Activated CD4-positive, alpha-beta T cell treated with anti-CD3 and anti-CD28 coated beads, Interleukin-2, amount 10 ng/mL, durations not matched to agents 7 days and 5 days (primary cell): ENCODE measurements at places on chromosomes 7 and 10. TPM values are rescaled to one million over a fixed set of nuclear protein-coding genes. Genes with fewer than 3 reads are reported as not detected.

The FGFBP3 gene
- total RNA-seq: 1.5 TPM

The NPFFR1 gene
- not detected for total RNA-seq

DNA sequence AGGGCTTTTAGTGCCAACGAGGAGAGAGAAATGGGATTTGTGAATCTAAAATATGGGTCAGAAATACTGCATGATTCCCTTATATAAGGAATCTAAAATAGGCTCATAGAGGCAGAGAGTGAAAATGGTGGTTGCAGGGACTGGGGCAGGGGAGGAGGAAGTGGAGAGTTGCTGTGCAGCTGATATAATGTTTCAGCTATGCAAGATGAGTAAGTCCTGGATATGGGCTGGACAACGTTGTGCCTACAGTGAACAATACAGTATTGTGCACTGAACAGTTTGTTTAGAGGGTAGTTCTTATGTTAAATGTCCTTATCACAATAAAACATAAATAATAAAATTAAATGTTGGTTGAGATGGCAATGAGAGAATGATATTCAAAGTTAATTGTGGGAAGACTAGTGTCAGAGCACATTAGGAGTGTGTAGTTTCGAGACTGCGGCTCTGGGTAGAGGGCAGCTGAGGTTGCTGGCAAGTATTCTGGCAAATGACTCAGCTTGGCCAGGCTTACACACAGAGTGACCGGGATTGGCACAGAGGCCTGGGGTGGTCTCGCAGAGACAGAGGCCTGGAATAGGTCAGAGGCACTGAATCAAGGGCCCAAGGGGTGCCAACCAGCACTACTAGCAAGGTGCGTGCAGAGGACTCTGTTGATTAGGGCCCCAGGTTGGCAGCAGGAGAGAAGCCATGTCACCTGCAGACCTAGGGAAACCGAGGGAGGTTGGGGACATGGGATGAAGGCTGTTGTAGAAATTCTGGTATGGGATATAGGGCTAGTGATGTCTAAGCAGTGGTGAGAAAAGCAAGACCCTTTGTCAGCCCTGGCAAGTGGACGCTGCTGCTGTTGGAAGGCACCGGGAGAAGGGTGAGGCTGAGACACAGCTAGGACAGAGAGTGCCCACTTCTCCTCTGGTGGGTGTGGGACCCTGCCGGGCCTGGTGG lies 2.8 kb upstream of the DEPP1 start:
- DNase-seq: no peak

DNA sequence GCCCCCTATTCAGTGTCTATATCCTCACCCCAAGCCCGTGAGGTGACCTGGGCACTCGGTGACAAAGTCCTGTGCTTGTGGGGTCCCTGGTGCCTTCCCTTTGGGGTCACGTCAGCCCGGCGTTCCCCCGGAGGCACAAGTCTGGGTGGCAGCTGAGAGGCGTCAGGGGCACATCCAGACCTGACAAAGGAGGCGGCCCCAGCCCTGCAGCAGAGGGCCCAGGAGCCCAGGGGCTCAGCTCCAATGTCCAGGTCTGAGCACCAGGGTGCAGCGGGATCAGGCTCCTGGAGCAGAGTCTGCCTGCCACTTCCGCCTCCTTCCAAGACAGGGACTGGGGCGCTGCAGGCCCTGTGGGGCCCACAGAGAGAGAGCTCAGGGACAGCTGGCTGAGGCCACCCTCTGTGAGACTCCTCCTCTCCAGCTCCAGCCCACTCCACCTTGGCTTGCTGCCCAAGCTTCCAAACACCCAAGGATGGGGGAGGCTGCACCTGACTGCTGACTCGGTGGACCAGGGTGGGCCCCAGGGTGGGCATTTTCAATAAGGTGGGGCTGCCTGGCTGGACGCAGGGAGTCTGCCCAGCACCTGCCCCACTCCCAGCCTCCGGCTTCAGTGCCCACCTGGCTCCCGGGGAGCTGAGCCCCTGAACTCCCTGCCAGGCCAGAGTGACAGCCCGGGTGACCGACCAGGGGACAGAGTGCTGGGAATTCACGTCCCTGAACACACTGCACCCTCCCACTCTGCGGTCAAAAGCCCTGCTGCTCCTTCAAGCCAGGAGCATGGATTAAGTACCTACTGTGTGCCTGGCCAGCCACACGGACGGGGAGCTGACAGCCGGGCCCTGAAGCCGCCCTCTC lies 1.0 kb upstream of the KNDC1 start:
- no peak for DNase-seq

The HEPACAM2 gene
- total RNA-seq: not detected

DNA sequence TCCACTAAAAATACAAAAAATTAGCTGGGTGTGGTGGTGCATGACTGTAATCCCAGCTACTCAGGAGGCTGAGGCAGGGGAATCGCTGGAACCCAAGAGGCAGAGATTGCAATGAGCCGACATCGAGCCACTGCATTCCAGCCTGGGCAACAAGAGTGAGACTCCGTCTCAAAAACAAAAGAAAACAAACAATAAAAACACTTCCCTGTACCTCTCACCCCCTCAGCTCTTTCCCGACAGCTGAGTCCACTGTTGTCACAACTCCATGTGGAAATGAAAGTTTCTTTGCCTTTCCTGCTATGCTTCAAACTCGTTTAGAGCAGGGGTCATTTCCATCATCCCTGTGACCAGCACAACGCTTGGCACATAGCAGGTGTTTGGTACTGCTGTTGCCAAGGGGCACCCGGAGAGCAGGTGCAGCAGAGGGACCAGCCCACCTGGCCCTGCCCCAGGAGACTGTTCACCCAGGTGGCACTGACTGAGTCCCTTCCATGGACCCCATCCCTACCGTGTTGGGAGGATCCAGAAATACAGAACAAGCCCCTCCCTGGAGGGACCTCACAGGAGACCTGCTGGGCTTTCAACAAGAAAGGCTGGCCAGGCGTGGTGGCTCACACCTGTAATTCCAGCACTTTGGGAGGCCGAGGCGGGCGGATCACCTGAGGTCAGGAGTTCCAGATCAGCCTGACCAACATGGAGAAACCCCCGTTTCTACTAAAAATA lies 4.9 kb downstream of the TMEM130 start:
- no peak for DNase-seq

The CDNF gene
- total RNA-seq: 0.67 TPM

DNA sequence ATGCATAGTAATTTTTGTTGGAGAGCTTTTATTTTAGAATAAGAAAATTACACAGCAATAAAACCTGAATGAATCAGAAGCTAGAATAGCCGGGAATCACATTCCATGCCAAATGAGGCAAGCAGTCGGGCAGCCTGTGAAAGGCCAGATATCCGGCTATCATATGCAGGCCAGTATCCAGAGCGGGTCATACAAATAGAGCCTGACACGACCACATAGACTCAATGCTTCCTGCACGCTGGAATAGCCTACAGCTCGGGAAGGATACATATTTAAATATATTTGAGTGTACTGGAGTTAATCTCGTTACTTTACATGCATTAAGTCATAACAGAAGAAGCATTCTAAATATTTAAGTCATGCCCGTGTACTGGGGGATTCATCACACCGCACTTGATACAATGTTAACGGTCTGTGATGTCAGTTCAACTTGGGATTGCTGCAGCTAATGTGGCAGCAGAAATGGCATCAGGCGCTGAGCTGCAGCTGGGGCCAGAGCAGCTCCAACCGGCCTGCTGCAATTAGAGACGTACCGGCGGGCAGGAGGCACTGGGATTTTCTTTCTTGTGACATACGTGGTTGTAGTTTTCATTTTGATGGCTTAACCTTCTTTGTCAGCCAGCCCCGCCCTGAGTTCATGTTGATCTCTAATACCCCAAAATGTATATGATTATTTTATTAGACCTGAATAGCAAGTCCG lies 112.0 kb downstream of the EBF3 start:
- DNase-seq: no peak

- DNase-seq: no peak
Observed at GRCh38 chr10:7969623-7970022, 84.9 kb upstream of the GATA3 start.

DNA sequence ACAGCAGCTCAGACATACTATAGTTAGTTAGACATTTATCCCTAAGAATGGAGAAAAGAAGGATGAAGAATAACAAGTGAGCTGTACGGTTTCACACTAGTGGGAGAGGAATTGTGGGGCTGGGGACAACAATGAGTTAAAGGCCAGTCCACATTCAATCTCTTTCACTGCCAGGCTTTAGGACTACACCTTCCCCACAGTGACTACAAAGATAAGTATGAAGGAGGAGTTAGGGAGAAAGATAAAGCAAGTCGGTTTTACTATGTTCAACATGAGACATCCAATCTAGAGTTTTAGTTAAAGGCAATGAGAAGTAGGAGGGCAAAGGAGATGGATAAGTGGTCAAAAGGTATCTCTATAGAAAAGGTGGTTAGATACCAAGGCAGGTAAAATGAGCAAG lies 16.3 kb downstream of the ARHGAP12 start:
- no peak for DNase-seq

The MMP21 gene
- 0.10 TPM for total RNA-seq

DNA sequence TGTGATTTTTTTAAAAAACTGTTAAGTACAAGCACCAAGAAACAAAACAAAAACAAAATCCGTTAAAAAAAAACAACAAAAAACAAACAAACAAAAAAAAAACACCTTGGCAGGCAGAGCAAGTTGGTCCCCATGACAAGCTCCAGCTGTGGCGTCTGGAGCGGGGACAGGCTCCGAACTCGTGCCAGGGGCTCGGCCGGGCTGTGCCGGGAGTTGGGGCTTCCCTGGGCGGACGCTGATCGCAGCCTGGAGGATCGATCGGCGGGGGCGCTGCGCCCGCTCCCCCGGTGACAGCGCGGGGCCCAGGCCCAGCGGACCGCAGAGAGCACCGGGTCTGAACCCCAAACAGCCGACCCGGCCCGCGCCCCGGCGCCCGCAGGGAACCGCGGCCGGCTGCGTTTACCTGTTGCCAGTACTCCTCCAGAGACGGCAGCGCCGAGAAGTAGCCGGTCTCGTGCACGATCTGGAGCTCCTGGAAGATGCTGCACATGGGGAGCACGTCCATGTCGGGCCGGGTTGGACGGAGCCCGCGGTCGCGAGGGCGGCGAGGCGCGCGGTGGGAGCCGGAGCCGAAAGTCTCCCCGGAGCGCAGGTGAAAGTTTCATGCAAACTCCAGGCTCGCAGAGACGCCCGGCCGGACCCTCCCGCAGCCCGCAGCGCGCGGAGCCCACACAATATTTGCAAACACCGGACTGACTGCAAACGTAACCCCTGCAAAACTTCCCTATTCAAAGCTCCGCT lies at the start of gene KLF6:
Gene KLF6 (minus strand): TSS at position 700 of the 741 bp plus-strand sequence. CDS start 195 bp downstream, at position 505.
- DNase-seq: peak; percentile 46

GRCh38 chr10:46092524-46093081 lies 46.5 kb upstream of the MSMB start:
- DNase-seq: peak; percentile 68

The CBX3 gene
- 235 TPM for total RNA-seq

DNA sequence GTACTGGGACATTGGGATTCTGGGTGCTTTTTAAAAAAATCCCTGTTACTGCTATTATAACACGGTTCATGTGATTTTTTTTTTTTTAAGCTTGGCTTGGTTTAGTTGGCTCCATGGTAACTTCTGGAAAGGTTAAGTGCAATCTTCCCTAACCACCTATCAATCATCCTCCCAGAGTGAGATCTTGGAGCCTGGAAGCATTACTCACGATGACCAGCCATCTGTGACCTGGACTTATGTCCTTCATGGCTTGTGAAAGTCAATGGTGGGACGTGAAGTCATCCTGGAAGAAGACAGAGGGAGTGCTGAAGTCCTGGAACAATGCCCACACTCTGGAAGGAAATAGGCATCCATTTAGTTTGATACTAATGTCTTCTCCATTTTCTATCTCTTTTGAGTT lies 135.5 kb upstream of the FRMD4A start:
- no peak for DNase-seq

The ZSCAN25 gene
- total RNA-seq: 31.1 TPM

- peak; percentile 37 for DNase-seq
Observed at GRCh38 chr7:36391436-36392198, 2.0 kb downstream of the ANLN start.

The CLCN1 gene
- not detected for total RNA-seq

- DNase-seq: no peak
Observed at GRCh38 chr10:72174297-72174662, 41.5 kb upstream of the ANAPC16 start.

GRCh38 chr10:17657103-17657500 lies 13.2 kb downstream of the STAM start:
- DNase-seq: no peak

DNA sequence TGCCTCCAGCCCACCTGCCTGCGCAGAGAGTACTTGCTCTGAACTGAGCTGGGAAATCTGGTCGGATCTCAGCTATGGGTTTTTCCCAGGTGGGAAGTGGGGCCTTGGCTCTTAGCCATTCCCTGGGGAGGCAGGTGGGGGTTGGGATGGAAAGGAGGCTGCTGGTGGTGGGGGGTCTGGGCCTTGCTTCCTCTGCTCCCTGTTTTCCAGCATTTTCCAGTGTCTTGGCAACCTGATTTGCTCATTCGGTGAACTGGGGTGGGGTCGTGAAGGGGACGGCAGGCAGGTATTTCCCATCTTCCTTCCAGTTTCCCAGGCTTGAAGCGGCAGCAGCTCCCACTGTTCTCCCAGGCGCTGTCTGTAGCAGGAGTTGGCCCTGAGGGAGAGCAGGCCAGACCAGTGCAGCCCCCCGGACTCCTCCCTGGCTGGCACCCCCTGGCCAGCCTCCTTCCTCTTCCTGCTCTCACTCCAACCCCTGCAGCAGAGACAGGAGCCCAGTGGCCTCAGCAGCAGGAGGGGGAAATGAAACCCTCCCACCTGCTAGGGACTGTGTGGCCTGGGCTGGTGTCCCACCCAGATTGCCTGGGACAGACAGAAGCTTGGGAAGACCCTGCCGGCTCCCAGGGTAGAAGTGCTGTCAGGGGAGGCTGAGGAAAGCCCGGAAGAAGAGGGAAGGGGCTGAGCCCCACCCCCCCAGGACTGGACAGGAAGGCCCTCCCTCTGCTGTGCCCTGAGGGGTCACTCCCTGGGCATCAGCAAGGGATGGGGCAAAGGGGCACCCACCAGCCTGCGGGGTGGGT lies 6.6 kb downstream of the TRIM8 start:
- no peak for DNase-seq

The MALRD1 gene
- total RNA-seq: not detected

The FRMD4A gene
- not detected for total RNA-seq

GRCh38 chr10:112168733-112169132 lies 14.8 kb downstream of the GPAM start:
- DNase-seq: no peak

The LEP gene
- total RNA-seq: not detected

DNA sequence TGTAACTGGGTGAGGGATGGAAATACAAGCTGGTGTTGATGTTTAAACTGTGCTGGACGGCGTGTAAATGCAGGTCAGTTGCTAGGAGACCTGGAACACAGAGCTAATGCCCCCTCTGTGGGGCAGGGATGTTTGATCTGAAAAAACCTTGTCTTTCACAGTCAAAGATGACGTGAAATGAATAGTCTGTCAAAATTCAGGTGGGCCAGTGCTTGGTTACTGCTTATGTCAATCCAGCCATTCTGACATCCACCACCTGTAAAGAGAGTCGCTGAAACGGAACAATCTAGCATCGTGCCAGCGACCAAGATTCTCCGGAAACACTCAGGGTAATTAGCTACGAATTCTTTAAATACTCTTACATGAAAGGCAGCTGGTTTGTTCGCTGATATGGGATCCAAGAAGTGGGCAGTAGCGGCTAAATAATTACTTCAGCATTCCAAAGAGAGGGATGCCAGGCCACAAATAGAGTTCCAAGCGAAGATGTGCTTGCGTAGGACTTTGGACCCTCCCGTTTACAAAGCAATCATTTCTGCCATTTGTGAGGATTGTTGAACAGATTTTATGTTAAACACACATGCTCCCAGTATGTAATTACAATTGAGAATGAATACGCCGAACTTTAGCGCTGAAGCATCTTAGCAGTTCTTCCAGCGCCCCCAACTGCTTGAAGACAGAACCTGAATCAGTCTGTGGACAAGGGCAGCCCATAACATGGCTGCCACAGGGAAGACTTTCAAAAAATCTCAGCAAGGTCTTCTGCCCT lies 7.3 kb upstream of the ASB4 start:
- DNase-seq: no peak
